ENCODE measurements at places on chromosomes 7 and 10.

GRCh38 chr10:97910661-97911060 lies 61.0 kb downstream of the GOLGA7B start:
- no peak for DNase-seq

DNA sequence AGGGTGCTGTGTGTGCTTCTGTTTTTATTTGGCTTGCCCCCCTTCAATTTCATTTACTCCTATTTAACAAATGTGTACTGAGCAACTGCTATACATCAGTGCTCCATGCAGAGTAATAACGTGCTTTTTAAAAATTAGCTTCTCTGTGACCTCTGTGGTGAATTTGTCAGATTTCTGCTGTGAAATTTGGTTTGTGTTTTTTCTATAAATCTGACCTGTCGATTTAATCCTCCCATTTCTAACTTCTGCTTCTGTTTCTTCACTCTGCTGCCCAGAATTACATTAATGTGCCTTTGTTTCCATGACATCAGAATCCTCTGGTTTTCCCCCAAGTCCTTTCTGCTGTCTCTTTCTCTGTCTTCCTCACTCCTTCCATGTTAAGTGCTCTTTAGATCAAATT lies 123.8 kb upstream of the CACNA2D1 start:
- no peak for DNase-seq

- DNase-seq: no peak
These were observed 16.8 kb downstream of the ASAH2 start for GRCh38 chr10:50234486-50234885.

GRCh38 chr10:35136263-35136815 lies 9.7 kb downstream of the CREM start:
- no peak for DNase-seq

GRCh38 chr10:127907411-127908105 lies 655 bp downstream of the PTPRE start:
- peak; percentile 40 for DNase-seq

- no peak for DNase-seq
These were observed 73.6 kb downstream of the COBL start for GRCh38 chr7:51242881-51243518.
